Activated CD4-positive, alpha-beta T cell treated with anti-CD3 and anti-CD28 coated beads, Interleukin-10, Interleukin-2, amounts not matched to agents 100 ng/mL and 50 ng/mL, durations not matched to agents 16 hours and 8 hours (primary cell): ENCODE measurements at places on chromosomes 3 and 15.

- DNase-seq = peak; percentile 18
These were observed 28.6 kb upstream of the SH3BP5 start for GRCh38 chr3:15360788-15361493.

- no peak for DNase-seq
These were observed 389.7 kb upstream of the ROBO1 start for GRCh38 chr3:80157546-80157945.

GRCh38 chr3:9008550-9009255, 45.4 kb upstream of the RAD18 start:
- no peak for DNase-seq

DNA sequence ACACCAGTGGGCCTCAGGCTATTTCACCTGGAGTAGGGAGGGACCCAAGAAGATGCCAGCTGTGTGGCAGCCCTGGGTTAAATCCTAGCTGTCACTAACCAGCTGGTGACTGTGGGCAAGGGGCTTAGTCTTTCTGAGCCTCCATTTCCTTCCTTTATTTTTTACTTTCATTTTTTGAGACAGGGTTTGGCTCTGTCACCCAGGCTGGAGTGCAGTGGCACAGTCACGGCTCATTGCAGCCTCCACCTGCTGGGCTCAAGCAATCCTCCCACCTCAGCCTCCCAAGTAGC, 108.0 kb upstream of the SMAD3 start:
- no peak for DNase-seq
